Astrocyte (in vitro differentiated cells and primary cell): ENCODE measurements at places on chromosomes 3 and 15. TPM values are rescaled to one million over a fixed set of nuclear protein-coding genes. Genes with fewer than 3 reads are reported as not detected.
A peak's percentile ranks its signal among the peaks of the same experiment; 100 is the strongest.

- H3K4me1 ChIP-seq, result peaks cover 16% of the 10 kb centered on the region
- no peaks in the 10 kb centered on the region for H3K36me3 ChIP-seq
- DNase-seq, result peak; percentile 64
- no peaks in the 10 kb centered on the region for H3K27me3 ChIP-seq
Observed at GRCh38 chr15:82566690-82567089, 26.4 kb upstream of the RPS17 start.

DNA sequence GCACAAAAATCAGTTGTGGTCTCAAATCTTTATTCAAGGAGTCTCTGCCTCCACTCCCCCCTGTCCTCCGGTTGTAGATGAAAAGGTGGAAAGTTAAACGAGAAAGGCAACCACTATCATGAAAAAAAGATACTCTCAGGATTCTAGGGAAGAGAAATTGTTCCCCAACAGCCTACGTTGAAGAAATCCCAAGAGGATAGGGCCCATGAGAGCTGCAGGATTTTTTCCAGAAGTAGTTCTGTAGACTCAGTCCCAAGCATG lies 14.3 kb downstream of the ZIC1 start:
- peaks cover 34% of the 10 kb centered on the region for H3K4me1 ChIP-seq
- H3K4me3 ChIP-seq, result peak overlapping the region; percentile 49
- peaks cover 39% of the 10 kb centered on the region for H3K27me3 ChIP-seq

GRCh38 chr3:67083277-67083676 lies 85.2 kb downstream of the KBTBD8 start:
- H3K27ac ChIP-seq, result no peak overlapping the region
- H3K36me3 ChIP-seq, result no peaks in the 10 kb centered on the region
- H3K4me1 ChIP-seq, result no peaks in the 10 kb centered on the region
- no peak for DNase-seq
- H3K4me3 ChIP-seq, result no peak overlapping the region
- H3K27me3 ChIP-seq, result no peaks in the 10 kb centered on the region

DNA sequence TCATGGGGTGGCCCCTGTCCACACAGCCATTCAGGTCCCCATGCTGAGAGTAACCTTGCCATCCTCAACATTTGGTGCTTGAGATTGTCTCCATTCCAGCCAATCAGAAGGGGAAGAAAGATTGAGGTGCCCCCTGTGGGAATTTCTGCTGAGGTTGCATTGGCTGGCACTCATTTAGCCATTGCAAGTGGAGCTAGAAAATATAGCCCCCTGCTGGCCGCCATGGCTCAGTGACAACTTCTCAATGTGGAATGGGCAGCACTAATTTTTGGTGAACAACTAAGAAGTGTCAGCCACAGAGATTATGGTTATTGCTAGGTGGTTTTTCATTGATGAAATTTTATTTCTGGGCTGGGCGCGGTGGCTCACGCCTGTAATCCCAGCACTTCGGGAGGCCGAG lies 22.0 kb downstream of the COL6A6 start:
- no peaks in the 10 kb centered on the region for H3K36me3 ChIP-seq
- no peak for DNase-seq
- no peaks in the 10 kb centered on the region for H3K27me3 ChIP-seq
- no peaks in the 10 kb centered on the region for H3K4me1 ChIP-seq
- H3K4me3 ChIP-seq, result no peak overlapping the region

Gene MOBP
- 0.16 and 0.41 TPM in 2 replicates for total RNA-seq

Gene IL1RAP
- 19.4 and 27.3 TPM in 2 replicates for total RNA-seq

DNA sequence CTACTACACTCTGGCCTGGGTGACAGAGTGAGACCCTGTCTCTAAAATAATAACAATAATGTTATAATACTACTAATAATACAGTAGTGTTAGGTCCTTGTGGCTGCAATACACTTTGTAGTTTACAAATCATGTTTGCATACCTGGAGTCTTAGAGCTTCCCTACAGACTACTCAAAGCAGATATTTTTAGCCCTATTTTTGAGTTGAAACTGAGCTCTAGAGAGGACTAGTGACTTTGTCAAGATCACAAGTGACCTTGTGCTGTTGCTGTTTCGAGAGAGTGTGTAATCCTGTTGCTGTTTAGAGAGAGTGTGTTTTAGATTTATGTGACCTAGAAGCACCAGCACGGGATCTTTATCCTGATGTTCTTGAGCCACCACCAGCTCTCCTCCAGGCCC lies 105.3 kb upstream of the RNU6-1 start:
- H3K4me1 ChIP-seq, result peaks cover 18% of the 10 kb centered on the region
- H3K36me3 ChIP-seq, result no peaks in the 10 kb centered on the region
- no peaks in the 10 kb centered on the region for H3K27me3 ChIP-seq
- DNase-seq, result no peak
- no peak overlapping the region for H3K27ac ChIP-seq
- no peak overlapping the region for H3K4me3 ChIP-seq

Gene ITIH4
- 2.8 and 5.3 TPM in 2 replicates for total RNA-seq

GRCh38 chr15:57683481-57683880 lies 23.0 kb upstream of the POLR2M start:
- no peaks in the 10 kb centered on the region for H3K36me3 ChIP-seq
- H3K27ac ChIP-seq, result no peak overlapping the region
- no peak for DNase-seq
- peaks cover 6% of the 10 kb centered on the region for H3K4me1 ChIP-seq
- no peak overlapping the region for H3K4me3 ChIP-seq

Gene CRABP1
- total RNA-seq, result 0.30 TPM in 1 of 2 replicates, not detected in the other

DNA sequence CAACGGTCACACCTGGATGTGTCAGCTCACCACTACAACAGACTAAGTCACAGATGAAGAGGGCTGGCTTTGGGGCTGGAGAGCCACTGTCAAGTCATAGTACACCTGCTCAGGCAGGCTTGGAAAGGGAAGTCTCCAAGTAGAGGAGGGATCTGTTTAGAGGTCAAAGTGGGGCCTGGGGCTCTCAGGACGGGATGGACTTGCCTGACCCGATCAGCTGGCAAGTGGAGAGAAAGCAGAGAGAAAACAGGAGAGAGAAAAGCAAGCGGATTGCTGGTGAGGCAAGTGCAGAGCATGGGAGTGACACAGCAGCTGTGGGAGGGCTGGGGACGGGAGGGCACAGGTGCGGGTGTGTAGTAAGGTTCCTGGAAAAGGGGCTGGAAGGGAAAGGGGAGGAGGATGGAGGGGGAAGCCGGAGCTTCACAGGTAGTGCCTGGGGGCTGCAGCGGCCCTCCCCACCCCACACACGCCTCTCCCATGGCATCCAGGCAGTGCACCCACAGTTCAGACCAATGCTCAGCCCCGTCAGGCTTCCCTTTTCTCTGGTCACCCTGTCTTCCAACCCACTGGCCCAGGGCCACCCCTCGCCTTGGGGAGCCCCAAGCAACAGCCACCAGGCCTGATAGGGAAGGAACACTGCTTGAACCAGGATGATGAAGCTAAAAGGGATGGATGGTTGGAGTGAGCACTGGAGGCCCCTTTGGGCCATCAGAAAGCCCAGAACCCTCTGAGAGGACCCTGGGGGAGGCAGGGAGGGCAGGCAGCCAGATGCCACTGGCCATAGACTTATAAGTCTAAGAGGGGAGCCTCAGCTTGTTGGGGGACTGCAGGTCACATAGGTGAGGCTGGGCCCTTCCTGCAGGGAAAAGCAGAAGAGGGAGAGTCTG lies 8.5 kb downstream of the RPS17 start:
- H3K4me3 ChIP-seq, result no peak overlapping the region
- peaks cover 2% of the 10 kb centered on the region for H3K27me3 ChIP-seq
- no peak for DNase-seq
- H3K4me1 ChIP-seq, result no peaks in the 10 kb centered on the region
